ENCODE measurements at places on chromosomes 7 and 10.

DNA sequence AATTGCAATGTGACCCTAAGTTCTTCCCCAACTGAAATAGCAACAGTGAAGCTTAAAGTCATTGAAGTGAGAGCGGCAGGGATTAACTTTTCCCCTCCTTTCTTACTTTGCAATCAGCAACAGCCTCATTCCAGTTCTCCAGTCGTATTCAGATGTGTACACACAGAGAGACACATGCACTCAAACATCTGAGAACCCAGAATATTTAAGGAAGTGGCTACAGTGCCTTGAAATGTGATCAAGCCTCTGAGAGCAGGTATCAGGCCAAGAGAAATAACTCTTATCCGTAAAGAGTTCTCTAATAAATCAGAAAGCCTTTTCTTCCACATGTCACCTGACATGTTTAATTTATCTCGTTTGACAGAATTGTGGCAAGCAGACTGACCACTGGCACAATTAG is 388.9 kb upstream of the NPVF start:
- DNase-seq: no peak

- DNase-seq: peak; percentile 1
These were observed 699.9 kb downstream of the INHBA start for GRCh38 chr7:41002741-41003610.

- DNase-seq: no peak
These were observed 52.5 kb downstream of the CUX1 start for GRCh38 chr7:101869901-101870290.

DNA sequence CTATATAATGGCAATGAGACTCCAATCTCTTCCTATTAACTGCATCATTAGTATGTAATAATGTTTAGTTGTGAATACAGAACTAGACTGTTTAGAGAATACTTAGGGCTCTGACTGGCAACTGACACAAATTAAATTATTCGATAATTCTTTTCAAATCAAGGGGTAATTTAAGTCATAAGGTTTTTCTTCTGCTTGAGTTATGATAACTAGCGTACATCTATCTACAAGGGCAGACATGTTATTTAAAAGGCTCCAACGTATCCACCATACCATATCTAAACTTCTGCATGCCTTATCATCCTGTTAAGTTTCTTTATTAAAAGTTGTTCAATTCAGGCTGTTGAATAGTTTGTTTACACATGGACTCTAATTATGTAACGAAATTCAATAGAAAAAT is 11.2 kb downstream of the SEMA3C start:
- no peak for DNase-seq

All from NCI-H146 (cell line).